Activated T-cell treated with anti-CD3 and anti-CD28 coated beads, Interleukin-2, amount 50 U/mL, for 48 hours (primary cell): ENCODE measurements at places on chromosomes 16 and 17.

GRCh38 chr16:1526608-1527555 lies 6.6 kb upstream of the TMEM204 start:
- DNase-seq = no peak

- peak; percentile 51 for DNase-seq
These were observed 180.0 kb upstream of the CACNG3 start for GRCh38 chr16:24075931-24076716.

GRCh38 chr16:54651440-54652195 lies 279.0 kb upstream of the IRX5 start:
- no peak for DNase-seq

DNA sequence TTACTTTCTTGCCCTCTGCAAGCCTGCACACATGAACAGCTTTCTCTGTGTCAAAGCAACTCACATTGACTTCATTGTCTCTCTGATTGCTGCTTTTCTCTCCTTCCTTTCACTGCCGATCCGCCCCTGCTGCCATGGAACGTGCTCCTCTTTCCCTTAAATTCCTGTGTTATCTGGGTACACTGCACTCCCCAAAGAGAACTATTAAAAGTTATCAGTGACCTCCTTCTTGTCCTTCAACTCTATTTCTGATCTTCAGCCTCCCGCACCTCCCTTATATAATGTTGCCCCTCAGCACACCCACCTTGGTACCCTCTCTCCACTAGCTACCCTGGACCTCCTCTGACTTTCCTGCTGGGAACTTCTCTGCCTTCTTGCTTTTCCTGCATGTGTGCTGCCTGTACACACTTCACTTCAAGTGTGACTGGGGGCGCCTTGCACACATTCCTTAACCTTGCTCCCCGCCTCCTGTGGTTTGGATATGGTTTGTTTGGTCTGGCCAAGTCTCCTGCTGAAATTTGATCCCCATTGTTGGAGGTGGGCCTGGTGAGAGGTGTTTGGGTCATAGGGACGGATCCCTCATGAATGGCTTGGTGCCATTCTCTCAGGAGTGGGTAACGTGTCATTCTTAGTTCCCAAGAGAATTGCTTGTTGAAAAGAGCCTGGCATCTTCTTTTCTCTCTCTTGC lies 26.7 kb upstream of the PMP22 start:
- DNase-seq = no peak

- no peak for DNase-seq
These were observed 20.1 kb upstream of the ALDH3A1 start for GRCh38 chr17:19768046-19768782.

DNA sequence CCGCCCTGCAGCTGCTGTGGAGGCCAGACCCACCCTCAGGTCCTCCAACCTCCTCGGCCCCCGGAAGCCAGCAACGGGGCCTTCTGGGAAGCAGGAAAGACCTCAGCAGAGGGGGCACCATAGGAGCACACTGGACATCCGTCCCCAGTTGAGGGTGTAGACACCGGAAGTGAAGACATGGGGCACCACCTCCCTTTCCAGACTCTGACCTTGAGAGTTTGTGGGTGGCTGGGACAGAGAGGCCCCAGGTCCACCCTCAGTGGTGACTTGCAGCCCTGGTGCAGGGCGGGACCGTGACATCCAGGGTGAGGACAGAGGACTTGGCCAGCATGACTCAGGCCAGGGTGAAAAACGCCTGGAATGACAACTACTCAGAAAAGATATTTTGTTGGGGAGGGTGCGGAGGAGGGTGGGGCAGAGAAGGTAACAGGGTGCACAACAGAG lies 19.9 kb downstream of the CEP295NL start:
- peak; percentile 20 for DNase-seq

DNA sequence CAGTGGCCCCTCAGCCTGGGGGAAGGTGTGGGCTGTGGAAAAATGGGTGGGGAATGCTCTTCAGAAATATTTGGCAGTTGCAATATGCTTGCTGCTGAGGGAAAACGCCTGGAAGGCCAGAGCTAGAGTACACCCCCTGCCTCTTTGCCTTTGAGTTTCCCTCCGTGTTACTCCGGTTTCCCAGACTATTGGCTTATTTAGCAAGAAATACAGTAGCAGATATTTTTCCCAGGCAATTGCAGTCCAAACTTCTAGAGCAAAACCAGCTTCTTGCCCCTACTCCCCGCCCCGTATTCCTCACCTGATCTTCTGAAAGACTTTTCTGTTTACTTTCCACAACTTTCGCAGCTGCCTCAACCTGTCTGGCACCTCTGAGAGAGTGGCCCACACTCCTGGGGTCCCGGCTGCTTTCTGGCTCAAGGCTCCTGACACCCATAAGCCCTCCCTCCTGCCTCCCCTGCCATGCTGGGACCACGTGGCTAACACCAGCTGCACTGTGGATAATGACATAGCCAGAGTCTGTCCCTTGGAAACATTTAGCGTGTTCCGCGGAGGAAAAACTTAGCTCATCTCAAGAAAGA lies 45.8 kb upstream of the HELZ start:
- DNase-seq = no peak

DNA sequence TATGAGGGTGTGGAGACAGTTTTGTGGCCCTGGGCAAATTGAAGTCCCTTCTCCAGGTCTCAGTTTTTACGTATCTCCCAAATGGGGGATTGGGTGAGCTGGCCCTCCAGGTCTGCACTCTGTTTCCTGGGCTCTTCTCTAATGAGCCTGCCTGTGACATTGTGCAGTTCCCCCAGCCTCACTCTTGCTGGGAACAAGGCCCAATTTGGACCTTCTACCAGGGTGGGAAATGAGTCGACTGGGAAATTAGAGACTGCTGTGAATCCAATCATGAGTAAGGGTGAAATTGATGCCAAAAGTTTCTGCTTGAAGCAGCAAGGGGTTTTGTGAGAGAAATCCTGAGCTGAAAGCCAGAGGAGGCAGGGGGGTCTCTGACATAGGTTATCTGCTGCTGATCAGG lies 71.5 kb upstream of the KSR1 start:
- DNase-seq = no peak

DNA sequence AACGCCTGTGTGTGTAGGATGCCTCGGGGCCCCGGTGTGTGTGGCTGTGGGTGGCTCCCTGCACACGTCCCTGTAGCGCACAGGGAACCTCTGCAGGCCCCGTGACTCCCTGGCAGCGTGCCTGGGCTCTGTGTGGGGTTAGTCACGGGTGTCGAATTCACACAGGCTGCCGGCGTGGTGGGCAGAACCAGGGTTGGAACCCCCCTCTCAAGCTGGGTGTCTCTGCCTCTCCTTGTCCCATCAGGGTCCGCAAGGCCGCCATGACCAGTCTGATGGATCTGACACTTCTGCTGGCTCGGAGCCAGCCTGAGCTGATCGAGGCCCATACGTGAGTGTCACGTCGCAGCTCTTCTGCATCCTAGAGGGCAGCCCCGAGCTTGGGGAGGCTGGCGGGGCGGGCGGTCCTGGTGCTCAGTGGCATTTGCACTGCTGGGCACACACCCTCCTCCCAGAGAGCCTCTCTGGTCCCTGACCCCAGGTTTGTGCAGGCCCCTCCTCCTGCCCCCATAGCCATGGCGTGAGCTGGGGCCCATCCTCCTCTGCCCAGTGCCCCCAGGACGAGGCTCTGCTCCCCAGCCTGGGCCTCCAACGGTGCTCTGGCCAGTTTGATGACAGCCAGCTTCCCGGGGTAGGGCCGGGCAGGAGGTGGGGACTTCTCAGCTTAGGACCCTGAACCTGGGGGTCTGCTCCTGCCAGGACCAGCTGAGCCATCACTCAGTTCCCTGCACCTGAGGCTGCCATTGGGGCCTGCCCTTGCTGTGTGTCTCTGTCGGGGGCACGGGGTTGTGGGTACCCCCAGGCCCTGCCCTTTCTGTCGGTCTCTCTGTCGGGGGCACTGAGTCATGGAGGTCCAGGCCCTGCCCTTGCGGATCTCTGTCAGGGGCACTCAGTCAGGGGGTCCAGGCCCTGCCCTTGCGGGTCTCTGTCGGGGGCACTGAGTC lies 88.1 kb upstream of the ZNF750 start:
- DNase-seq = no peak

DNA sequence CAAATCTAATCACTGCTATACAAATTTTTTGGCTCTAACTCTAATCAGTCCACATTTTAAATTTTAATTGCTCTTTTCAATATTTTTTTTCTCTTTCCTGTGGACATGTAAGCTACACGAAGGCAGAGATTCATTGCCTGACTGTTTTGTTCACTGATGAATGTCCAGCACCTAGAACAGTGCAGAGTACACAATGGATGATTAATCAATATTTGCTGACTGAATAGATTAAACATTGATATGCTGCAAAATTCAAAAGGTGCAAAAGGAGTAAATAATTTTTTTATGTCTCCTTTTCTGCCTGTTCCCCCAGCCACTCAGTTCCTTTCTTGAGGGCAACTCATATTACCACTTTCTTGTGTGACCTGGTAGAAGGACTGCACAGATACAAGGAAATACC lies 32.8 kb downstream of the SCNN1B start:
- no peak for DNase-seq

DNA sequence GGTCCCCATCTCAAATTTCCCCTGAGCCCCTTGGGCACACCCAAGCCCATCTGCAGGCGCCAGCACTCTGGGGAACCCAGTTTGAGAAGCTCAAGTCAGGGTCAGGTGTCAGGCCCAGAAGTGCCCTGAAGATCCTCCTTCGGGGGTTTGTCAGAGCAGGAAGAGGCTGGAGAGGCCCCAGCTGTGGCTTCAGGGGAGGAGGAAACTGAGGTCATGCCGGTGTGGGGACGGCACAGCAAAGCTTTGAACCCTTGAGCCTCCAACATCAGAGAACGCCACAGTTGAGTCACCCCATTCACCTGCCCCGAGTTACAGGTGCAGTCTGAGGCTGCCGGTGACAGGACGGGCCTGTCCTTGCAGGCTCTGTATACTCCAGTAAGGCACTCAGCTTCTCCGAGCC lies 140.2 kb upstream of the CIBAR2 start:
- DNase-seq = no peak
